ENCODE measurements at places on chromosomes 13 and 19.

DNA sequence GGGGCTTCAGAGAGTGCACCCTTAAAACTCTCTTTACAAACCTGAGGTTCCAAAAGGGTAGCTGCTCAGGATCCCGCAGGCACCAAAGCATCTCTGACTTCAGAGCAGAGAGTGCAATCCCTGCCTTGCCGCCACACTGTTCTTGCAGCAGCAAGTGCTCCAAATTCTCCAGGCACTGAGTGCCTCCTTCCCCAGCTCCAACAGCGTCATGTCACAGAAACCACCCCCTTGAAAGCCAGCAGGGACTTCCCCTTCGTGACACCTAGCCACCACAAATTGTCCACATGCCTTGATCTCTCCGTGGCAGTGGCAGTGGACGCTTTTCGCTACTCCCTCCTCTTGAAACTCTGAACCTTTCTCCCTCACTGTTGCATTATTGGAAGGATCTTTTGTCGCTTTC is 39.9 kb downstream of the MBNL2 start:
- DNase-seq: no peak

GRCh38 chr13:51957377-51958216 is 53.7 kb downstream of the ATP7B start:
- DNase-seq: no peak

DNA sequence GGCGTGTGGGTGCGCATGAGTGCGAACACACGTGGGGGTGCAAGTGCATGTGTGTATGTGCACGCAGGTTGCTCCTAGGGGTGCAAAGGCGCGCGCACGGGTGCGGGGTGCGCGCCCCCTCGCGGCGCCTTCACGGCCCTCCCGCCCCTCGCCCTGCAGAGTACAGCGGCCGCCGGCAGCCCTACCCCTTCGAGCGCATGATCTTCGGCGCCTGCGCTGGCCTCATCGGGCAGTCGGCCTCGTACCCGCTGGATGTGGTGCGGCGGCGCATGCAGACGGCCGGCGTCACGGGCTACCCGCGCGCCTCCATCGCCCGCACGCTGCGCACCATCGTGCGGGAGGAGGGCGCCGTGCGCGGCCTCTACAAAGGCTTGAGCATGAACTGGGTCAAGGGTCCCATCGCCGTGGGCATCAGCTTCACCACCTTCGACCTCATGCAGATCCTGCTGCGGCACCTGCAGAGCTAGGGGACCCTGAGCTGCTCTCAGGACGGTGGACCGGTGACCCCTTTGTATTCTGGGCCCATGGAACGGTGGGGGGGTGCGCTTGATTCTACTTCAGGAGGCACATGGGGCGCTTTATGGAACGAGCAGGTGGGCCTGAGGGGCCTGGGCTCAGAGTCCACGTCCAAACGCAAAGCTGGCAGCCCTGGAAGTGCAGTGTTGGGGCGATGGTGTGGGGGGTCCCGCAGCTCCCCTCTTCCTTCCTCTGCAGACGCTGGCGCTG is 27.7 kb downstream of the TMEM161A start:
- DNase-seq: peak; percentile 28

DNA sequence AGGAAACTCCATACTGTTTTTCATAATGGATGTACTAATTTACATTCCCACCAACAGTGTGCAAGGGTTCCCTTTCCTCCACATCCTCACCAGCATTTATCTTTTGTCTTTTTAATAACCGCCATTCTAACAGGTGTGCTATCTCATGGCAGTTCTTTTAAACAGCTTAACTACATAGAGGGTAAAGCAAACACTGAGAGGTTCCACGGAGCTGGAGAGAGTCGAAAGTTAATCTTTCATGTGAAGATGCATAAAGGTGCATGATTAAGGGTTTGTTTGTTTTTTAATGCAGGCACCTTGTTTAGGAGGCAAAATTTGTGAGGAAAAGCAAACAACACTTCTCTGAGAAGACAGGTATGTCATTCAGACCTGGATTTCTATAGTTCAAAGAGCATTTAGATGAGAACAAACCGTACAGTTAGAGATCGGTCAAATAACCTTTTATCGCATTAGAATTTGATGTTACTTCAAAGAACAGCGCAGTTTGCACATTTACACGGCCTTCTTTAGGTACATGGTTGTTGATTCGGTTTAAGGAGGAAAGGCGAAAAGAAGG is 193.9 kb downstream of the RBM26 start:
- DNase-seq: no peak

- no peak for DNase-seq
Measured at GRCh38 chr19:3818466-3818865, 32.3 kb upstream of the MATK start.

DNA sequence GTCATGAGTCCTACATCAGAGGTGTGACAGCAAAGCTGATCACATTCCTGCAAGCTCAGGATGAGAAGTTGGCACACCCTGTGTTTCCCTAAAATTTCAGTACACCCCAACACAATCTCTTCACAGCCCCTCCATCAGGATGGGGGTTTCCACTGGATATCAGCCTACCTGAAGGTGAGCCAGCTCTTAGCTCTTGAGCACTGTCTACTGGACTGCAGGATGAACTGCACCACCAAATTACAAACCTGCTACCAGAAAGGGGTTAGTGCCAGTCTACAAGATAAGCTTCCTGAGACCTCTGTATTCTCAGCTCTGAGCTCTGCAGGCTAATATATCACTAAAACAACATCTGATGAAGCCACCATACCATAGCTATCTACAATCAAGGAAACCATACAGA is 1616.2 kb upstream of the SPRY2 start:
- no peak for DNase-seq

- no peak for DNase-seq
Measured at GRCh38 chr19:34096020-34096915, 76.0 kb upstream of the LSM14A start.

GRCh38 chr19:28027116-28027515 is 1185.8 kb downstream of the UQCRFS1 start:
- DNase-seq: no peak

GRCh38 chr13:53499576-53500133 is 471.0 kb downstream of the OLFM4 start:
- DNase-seq: no peak

GRCh38 chr19:9324584-9324962 is 594 bp downstream of the ZNF559 start:
- no peak for DNase-seq

DNA sequence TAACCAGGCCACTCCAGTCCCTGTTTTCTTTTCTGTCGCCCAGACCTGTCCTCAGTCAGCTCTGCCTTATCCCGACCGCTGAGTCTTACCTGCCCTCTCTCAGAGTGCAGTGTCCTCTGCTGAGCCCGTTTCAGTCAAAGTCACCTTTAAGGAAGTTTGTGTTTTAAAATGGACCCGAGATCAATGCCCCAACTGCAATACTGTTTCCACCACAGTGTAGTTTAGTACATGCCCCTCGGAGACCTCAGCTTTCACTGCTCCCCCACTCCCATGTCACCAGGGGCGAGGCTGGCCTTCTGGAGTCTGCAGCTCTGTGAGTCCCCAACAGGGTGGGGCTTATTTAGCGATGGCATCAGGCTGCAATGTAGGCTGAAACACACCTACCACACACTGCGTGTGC is 248.4 kb upstream of the TSHZ3 start:
- no peak for DNase-seq

DNA sequence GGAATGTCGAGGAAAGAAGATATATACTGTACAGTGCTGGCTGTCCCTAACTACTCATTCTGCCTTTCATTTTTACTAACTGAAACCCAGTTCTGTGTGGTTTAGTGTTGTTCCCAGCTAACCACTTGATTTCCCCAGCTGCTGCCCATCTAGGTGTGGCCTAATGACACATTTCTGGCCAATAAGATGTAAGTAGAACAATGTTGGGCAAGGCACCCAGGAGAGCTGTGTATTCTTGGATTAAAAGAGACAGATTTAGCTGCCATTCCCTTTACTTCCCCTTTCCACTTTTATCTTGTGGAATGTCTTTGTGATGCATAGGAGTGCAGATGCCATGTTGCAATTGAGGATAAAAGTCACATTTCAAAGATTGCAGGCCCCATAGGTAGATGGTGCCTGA is 28.3 kb upstream of the PCDH9 start:
- no peak for DNase-seq

DNA sequence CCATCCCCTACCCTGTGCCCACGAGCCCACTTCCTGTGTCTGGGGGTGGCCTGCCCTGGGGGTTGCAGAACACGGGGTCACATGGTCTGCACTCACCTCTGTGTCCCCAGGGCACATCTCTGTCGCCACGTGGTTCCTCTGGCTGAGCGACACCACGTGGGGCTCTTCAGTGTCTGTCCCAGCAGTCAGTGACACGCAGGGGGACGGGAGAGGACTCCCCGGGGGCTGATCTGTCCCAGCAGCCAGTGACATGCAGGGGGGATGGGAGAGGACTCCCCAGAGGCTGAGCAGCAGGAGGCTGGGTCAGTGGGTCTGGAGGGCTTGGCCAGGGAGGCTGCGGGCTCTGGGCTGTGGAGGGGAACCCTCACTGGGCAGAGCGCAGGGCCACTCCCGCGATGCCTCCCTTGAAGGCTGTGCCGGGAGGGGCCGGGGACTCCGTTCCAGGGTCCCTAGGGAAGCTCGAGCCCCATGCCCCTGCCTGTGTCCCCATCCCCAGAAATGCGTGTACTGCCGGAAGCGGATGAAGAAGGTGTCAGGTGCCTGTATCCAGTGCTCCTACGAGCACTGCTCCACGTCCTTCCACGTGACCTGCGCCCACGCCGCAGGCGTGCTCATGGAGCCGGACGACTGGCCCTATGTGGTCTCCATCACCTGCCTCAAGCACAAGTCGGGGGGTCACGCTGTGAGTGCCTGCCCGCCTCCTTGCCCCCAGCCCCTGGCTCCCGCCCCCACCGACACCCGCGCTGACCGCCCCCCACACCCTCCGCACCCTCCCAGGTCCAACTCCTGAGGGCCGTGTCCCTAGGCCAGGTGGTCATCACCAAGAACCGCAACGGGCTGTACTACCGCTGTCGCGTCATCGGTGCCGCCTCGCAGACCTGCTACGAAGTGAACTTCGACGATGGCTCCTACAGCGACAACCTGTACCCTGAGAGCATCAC is 174.8 kb downstream of the KDM4B start:
- no peak for DNase-seq

DNA sequence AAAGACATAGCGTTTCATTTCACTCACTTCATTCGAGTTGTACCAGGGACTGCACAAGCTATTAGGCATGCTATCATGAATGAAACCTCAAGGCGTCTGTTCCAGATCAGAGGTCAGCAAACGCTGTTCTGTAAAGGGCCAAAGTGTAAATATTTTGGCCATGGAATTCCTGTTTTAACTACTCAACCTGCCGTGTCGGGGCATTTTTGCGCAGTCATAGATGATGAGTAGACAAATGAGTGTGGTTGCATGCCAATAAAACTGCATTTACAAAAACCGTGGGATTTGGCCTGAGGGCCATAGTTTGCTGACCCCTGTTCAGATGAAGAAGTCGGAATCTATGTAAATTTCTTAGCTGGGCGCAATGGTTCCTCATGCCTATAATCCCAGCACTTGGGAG is 6.5 kb downstream of the INSR start:
- no peak for DNase-seq

DNA sequence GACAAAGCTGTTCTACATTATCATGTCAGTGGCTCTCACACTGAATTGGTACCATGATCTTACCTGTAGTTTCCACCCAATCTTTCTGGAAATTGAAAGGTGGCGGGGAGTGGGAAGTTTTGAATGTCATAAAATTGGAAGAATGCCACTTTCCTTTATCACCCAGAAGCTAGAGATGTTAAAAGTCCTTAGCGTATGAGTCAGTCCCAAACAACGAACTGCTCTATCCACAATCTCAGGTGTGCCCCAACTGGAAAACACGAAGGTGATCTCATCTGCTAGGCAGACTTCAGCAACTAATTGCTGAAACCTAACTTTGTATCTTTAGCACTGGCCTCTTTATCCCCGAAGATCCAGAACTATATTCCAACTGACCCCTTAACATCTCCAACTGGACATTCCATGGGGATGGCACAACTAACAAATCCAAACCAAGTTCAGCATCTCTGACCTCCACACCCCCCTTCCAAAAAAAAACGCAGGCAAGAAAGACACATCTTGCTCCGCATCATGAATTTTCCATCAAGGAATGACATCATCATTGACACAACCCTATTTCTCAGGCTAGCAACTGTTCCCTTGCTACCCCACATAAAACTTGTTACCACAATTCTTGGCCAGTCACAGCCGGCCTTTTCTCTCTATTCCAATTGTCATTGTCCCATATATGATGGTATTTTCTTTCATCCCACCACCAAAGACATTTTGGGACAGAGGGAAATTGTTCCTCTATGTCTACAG is 175.4 kb downstream of the KLF12 start:
- no peak for DNase-seq

DNA sequence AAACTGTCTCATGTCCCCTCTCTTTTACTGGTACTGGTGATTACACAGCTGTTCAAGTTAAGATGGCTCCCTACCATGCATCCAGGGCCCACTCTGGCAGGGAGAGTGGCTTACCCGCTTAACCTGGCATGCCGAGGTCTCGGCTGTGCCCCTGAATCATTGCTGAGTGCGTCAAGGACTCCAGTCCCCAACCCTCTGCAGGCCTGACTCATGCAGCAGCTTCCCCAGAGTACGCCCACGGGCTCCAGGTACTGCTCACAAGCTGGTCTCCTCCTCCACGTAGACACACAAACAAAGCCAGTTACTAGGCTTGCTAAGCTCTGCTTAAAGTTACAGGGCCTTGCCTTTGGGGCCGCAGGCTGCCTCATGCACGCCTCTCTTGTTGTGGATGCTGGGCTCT is 447.4 kb downstream of the COG6 start:
- DNase-seq: peak; percentile 78

- no peak for DNase-seq
Measured at GRCh38 chr13:58048670-58049069, 417.1 kb downstream of the PCDH17 start.
